ENCODE measurements at places on chromosomes 16 and 17. TPM values are rescaled to one million over a fixed set of nuclear protein-coding genes. Genes with fewer than 3 reads are reported as not detected.

The HSD17B1 gene
- total RNA-seq: 0.73 TPM

DNA sequence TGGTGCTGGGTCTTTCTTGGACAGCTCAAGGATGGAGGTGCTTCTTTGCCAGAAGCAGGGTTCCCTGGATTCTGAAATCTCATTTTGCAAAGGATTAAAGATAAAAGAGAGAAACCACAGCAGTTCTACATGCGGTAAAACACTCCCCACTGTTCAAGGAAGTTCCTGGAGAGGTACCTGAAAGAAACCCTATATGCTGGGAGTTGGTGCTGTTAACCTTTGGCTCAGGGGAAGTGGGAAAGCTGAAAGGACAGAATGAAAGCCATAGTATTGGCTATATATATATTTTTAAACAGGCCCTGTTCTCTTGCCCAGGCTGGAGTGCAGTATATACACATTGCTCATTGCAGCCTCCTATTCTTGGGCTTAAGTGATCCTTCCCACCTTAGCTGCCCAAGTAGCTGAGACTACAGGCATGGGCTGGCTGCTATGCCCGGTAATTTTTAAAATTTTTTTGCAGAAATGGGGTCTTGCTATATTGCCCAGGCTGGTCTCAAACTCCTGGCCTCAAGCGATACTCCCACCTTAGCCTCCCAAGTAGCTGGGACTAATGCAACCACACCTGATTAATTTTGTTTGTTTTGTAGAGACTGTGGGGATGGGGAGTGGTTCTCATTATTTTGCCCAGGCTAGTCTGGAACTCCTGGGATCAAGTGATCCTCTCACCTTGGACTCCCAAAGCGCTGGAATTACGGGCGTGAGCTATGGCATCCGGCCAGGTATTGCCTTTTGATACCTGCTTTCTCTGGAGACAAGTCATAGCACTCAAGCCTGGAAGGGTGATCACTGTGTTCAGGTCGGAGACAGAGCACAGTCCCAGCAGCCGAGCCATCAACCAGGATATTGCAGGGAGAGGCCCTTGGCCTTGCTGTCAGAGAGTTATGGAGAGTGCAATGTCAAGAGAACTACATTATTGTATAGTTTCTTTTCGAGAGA is 55.2 kb downstream of the MSI2 start:
- H3K27ac ChIP-seq: no peak overlapping the region
- no peak for DNase-seq
- H3K4me1 ChIP-seq: no peaks in the 10 kb centered on the region
- no peaks in the 10 kb centered on the region for H3K36me3 ChIP-seq
- no peak overlapping the region for H3K4me3 ChIP-seq
- no peaks in the 10 kb centered on the region for H3K27me3 ChIP-seq

The ASGR1 gene
- total RNA-seq: 0.84 TPM

DNA sequence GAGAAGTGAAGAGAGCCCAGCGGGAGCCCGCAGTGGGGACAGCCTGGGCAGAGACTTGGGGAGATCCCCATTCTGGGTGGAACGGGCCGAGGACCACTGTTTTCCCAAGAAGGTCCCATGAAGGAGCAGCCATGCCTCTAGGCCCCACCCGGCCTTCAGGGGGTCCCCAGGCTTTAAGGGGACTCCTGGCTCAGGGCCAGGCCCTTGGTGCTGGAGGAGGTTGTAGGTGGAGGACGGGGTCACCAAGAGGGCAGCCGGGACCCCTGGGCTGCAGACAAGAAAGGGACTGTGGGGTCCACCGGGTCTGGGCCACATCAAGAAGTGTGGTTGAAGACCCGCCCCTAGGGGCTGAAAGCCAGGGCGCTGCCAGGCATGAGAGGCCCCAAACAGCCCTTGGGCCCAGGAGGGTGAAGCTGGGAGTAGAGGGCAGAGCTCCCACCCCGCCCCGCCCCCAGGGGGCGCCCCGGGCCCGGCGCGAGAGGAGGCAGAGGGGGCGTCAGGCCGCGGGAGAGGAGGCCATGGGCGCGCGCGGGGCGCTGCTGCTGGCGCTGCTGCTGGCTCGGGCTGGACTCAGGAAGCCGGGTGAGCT is at the start of gene PRSS21:
TSS of gene PRSS21 (plus strand) at position 487 of the 589 bp plus-strand sequence. CDS start at position 519, 32 bp downstream.
- peaks cover 30% of the 10 kb centered on the region for H3K27me3 ChIP-seq
- DNase-seq: no peak
- no peaks in the 10 kb centered on the region for H3K36me3 ChIP-seq
- no peak within 1 kb of the TSS for H3K27ac ChIP-seq
- peaks cover 4% of the 10 kb centered on the region for H3K4me1 ChIP-seq

The EPX gene
- not detected for total RNA-seq

The SLC4A1 gene
- total RNA-seq: not detected

The ABCC12 gene
- not detected for total RNA-seq

The HSPB9 gene
- 0.28 TPM for total RNA-seq

The RASD1 gene
- not detected for total RNA-seq

DNA sequence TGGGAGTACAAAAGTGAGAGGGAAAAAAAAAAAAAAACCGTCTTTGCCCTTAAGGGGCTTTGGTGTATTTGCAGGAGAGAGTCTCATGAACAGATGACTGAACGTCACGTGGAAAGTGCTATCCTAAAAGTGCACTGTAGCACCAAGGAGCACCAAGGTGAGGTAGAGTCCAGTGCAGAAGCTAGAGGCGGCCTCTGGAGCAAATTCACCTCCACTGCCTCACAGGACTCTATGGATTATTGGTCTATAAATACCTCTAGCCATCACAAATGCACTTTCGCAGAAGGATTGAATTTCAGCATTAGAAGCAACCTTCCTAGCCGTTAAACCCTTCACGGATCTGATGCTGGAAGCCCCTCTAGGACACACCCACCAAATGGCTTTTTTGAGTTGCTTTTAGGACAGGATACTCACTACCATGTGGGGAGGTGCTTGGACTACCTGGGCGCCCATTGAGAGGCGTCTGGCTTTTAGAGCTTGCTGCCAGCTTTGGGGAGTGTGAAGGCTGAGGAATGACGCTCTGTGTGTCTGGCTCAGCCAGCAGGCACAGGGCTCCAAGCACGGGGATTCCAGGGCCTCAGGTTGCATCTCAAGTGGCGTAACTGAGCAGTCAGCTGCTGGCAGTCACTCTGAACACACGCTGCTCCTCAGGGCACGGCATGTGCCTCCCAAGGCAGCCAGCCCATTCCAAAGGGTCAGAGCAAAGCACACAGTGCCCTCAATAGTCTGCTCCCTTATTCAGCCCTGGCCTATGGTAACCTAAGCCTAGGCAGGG is 52.7 kb downstream of the CDRT4 start:
- DNase-seq: peak; percentile 94
- no peaks in the 10 kb centered on the region for H3K36me3 ChIP-seq
- no peaks in the 10 kb centered on the region for H3K27me3 ChIP-seq
- H3K4me1 ChIP-seq: peaks cover 36% of the 10 kb centered on the region
- peak overlapping the region; percentile 4 for H3K4me3 ChIP-seq

GRCh38 chr17:71142333-71142732 is 973.0 kb downstream of the KCNJ2 start:
- no peak for DNase-seq
- peaks cover 6% of the 10 kb centered on the region for H3K27me3 ChIP-seq
- no peak overlapping the region for H3K27ac ChIP-seq
- no peaks in the 10 kb centered on the region for H3K36me3 ChIP-seq

GRCh38 chr16:74372369-74372768 is 3.7 kb upstream of the NPIPB15 start:
- DNase-seq: no peak
- no peak overlapping the region for H3K27ac ChIP-seq
- no peaks in the 10 kb centered on the region for H3K27me3 ChIP-seq
- no peaks in the 10 kb centered on the region for H3K4me1 ChIP-seq

DNA sequence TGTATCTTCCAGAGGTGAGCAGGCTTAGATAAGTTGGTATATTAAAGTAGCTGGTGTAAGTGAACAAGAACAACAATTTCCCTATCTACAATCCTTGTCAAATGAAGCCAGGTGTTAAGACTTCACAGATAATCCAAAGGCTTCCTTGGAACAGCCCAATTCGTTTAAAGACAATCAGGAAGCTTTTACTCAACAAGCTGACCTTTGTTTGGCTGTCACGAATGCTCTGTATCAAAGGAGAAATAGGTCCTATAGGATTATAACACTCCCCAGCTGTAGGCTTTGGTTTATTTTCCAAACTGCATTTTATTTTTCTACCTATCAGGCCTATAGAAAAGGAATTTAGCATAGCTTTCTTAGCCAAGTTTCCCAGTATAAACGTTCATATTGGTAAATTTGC is 766.5 kb upstream of the GOT2 start:
- H3K27ac ChIP-seq: no peak overlapping the region
- H3K4me3 ChIP-seq: no peak overlapping the region
- no peaks in the 10 kb centered on the region for H3K27me3 ChIP-seq
- no peaks in the 10 kb centered on the region for H3K36me3 ChIP-seq
- no peaks in the 10 kb centered on the region for H3K4me1 ChIP-seq

GRCh38 chr17:53149316-53149715 is 673.4 kb upstream of the KIF2B start:
- no peak overlapping the region for H3K27ac ChIP-seq
- no peak for DNase-seq
- H3K4me3 ChIP-seq: no peak overlapping the region
- no peaks in the 10 kb centered on the region for H3K36me3 ChIP-seq

The TBX4 gene
- total RNA-seq: 0.42 TPM

The CETP gene
- total RNA-seq: not detected

The PRSS8 gene
- not detected for total RNA-seq

GRCh38 chr17:4764595-4764994 is 7.1 kb upstream of the TM4SF5 start:
- no peaks in the 10 kb centered on the region for H3K4me1 ChIP-seq
- no peaks in the 10 kb centered on the region for H3K27me3 ChIP-seq
- no peak overlapping the region for H3K4me3 ChIP-seq
- no peaks in the 10 kb centered on the region for H3K36me3 ChIP-seq
- H3K27ac ChIP-seq: no peak overlapping the region

DNA sequence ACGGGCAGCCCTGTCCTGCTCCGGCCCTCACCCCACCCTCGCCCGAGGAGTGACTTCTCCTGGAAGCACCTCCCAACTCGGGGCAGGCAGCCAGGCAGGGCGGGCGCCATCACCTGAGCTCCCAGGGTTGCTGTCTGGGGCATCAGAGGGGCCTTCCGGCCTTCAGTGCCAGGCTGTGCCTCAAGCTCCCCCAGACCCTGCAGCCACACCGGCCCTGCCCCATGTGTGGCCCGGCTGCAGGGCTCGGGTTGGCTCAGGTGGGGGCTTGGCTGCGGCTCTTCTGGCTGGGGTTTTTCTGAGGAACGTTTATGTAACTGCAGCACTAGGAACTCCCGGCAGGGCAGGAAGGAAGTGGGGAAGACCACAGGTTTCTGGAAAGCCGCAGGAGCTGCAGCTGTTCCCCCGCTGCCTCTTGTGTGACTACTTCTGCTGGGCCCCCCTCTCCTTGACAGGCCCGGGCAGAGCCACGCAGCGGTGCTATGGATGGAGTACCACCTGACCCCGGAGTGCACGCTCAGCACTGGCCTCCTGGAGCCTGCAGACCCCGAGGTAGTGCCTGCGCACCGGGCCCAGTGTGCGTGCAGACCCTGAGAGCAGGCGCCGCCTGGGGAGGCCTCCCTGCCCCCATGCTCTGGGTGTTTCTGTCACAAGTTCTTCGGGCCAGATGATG is 45.6 kb downstream of the PRMT7 start:
- H3K36me3 ChIP-seq: no peaks in the 10 kb centered on the region
- peak overlapping the region; percentile 61 for H3K27ac ChIP-seq
- no peak overlapping the region for H3K4me3 ChIP-seq
- H3K27me3 ChIP-seq: no peaks in the 10 kb centered on the region
- DNase-seq: peak; percentile 84

DNA sequence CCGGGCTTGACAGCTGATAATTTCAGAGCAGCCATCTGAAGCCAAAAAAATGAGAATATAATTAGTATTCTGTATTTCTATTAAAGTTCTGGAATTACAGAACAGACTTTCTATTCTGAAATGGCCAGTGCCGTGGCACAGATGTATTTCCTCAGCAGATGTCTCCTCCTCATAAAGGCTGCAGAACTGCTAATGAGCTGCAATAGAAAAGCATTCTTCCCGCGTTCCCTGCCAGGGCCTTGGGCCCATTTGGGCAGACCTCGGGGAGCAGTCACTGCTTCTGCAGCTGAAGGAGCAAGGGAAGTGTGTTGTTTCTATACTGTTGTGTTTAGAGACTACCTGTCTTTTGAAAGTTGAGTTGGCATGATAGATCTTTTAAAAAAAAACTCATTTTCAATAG is 152.6 kb upstream of the CACNG5 start:
- no peaks in the 10 kb centered on the region for H3K4me1 ChIP-seq
- H3K27me3 ChIP-seq: no peaks in the 10 kb centered on the region
- no peak overlapping the region for H3K4me3 ChIP-seq
- DNase-seq: no peak
- no peak overlapping the region for H3K27ac ChIP-seq
- peaks cover 2% of the 10 kb centered on the region for H3K36me3 ChIP-seq

GRCh38 chr16:24515186-24515585 is 24.2 kb upstream of the RBBP6 start:
- H3K4me3 ChIP-seq: no peak overlapping the region
- no peaks in the 10 kb centered on the region for H3K27me3 ChIP-seq
- DNase-seq: no peak
- H3K27ac ChIP-seq: no peak overlapping the region
- no peaks in the 10 kb centered on the region for H3K36me3 ChIP-seq
- H3K4me1 ChIP-seq: no peaks in the 10 kb centered on the region

The MNT gene
- total RNA-seq: 10.1 TPM

GRCh38 chr17:63082273-63082861 is 116.3 kb downstream of the TANC2 start:
- H3K4me3 ChIP-seq: no peak overlapping the region
- 0 out of 2 replicates have a peak, but pooled peaks cover 5% of the 10 kb centered on the region for H3K4me1 ChIP-seq
- H3K36me3 ChIP-seq: no peaks in the 10 kb centered on the region
- no peaks in the 10 kb centered on the region for H3K27me3 ChIP-seq
- H3K27ac ChIP-seq: no peak overlapping the region

Data from SJCRH30 (cell line).